CD4-positive, alpha-beta T cell treated with Interleukin-4 for 4 hours (primary cell): ENCODE measurements at places on chromosomes 5 and 9.

- no peak for DNase-seq
These were observed 2.1 kb upstream of the SCAI start for GRCh38 chr9:125145425-125145824.

GRCh38 chr5:65986796-65987195, 60.4 kb downstream of the ERBIN start:
- DNase-seq = no peak

GRCh38 chr5:64853777-64854176, 85.0 kb downstream of the CWC27 start:
- no peak for DNase-seq

DNA sequence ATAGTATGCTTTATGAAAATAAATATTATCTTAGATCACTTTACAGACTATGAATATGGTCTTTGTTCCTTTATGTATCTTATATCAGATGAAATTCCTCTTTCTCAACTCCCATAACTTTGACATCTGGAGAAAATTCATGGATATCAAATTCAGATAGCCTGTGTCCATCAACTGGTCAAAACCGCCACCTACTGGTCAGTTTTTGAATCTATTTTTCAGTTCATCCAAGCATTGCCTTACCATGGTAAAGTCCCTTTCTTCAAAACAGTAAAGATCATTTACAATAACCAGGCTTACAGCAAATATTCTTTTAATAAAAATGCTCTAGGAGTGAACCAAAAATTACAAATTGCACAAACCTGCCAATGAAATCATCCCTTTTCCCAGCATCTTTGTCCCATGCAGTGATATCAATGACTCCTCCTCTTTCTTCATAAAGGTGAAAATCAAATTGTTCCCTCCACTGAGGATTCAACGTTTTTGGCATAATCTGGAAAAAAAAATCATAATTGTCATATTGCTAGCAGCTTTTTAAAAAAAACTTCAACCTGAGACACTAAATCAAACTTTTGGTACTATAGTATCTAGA, 290.5 kb downstream of the SLF1 start:
- DNase-seq = peak; percentile 33

GRCh38 chr5:74056789-74057164, 430.8 kb downstream of the ARHGEF28 start:
- DNase-seq = no peak

DNA sequence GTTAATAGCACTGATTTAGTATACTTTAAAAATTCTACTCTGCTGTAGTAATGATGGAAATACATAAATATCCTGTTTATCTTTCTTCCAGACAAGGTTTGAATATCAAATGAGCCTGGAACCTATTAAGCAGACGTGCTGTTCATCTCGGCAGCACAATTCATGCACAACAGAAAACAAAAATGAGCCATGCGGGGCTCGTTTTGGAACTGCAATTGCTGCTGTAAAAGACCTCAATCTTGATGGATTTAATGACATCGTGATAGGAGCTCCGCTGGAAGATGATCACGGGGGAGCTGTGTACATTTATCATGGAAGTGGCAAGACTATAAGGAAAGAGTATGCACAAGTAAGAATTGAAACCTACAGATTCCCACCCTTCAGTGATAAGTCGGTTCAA, 79.1 kb upstream of the ITGA2 start:
- no peak for DNase-seq

GRCh38 chr9:82930116-82930515, 132.8 kb downstream of the RASEF start:
- no peak for DNase-seq

DNA sequence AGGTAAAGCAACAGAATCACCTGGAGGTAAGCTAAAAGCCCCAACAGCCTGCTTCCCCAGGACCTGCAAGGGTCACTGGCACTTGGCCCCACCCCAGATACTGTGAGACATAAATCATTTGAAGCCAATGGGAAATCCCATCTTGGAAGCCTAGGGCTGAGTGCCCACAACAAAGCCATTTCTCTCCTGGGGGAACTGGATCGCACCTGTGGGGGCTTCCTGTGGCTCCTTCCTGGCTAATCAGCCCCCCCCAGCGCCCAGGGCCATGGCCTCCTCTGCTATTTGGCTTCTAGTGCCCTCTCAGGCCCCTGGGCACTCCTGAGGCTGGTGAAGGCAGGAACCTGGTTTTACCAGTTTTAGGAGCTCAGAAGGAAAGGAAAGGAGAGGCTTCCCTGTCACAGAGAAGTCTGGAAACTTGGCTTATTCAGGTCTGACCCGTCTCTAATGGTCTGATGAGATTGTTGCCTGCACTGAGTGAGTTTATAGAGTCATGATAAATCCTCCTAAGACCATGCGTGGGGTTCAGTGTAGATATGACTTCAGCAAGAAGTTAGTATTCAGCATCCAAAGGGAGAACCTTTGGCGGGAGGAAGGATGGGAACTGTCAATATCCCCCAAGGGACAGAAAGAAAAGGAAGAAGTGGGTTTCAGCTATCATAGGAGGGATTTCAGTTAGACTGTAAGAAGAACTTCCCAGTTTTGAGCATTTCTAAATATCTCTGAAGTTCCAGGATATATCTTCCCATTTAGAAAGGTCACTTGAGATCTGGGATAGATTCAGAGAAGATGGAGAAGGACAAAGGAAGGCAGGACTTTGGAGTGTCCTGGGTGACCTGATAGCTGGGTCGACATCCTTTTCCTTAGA, 1.2 kb downstream of the KCNMB1 start:
- no peak for DNase-seq

DNA sequence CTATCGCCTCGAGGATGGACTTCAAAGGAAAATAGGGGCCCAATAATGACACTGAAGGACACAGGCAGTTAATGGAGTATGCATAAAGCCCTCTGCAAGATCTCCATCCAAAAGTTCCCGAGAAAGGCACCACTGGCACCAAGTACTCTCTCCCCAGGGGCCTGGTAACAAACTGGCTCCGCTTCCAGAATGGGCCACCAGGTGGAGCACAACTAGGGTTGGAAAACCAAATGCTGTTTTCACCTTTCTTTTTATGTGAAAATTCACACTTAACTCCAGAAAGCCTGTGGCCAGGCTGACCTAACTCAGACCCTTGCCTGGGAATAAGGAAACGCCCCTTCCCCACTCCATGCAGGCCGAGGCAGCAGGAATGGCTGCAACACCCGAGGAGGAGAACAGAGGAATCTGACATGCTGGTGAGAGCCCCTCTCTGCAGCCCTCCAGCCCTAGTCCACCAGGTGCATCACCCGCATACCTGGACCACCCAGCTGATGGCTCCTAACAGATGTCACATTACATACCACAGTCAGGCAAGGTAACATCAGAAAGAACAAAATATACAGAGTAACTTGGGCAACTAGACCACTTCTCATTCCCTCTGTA, 42.8 kb downstream of the CAMSAP1 start:
- peak; percentile 53 for DNase-seq

- DNase-seq = no peak
These were observed 599.1 kb upstream of the TYRP1 start for GRCh38 chr9:12094046-12094445.

GRCh38 chr9:99184110-99184474, 37.6 kb downstream of the ALG2 start:
- DNase-seq = no peak

DNA sequence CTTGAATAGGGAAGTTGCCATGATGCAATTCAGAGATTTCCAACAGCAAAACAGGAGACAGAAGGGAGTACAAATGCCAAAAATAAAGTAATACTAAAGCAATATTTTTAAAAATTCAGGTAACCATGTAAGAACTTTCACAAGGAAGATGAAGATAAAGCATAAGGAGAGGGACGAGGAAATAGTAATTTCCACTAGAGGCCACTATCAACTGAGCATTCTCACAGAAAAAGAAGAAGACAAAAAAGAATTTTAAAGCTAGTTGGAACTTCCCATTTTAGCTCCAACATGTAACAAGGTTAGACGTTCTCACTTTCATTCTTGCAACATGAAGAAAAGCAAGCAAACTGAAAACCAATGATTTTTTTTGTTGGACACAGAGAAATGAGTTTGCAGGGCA, 779.9 kb upstream of the CDH6 start:
- DNase-seq = no peak

DNA sequence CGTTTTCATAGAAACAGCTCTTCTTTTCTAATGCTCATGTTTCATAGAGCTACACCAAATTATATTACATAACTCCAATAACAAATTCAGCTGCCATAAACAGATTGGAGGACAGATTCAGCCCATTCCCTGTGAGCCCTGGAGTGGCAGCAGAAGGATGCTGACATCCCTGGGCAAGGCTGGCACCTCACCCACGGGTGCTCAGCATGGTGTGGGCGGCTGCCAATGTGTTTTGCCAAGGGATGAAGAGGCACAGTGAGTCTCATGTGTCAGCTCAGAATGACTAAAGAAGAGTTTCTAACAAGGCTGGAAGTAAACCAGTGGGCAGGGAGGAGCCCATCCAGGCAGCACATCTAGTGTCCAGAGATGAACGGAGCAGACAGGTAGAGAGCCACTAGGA, 127.1 kb upstream of the ICE1 start:
- no peak for DNase-seq

GRCh38 chr9:124789531-124789930, 12.6 kb downstream of the OLFML2A start:
- no peak for DNase-seq

DNA sequence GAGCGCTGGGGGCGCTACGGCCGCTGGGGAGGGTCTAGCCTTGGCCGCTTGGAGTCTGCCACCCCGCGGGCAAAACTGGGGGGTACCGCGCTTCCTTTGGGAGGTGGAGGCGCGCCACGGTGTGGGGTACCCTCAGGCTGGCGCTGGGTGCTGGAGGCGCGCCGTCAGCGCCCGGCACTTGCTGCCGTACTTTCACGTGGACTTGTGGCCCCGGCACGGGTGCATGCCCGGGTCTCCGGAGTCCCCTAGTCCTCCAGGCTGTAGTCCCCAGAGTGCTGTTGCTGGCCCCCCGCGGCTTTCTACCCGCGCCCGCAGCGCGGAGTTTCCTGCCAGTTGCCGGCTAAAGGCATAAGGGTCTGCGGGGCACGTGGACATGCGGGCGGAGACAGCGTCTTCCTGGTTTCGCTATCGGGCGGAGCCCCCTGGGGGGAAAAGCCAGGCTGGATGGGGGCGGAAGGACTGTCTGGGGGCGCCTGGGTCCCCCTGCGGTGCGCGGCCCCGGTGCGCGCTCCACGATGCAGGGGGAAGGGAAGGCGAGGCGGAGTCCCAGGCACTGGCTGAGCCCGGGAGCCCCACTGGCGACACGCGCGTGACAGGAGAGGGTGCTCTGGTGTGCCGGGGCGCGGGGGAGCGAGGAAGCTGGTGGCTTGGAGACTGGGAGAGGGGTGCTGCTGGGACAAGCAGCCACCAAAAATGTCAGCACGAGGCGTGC, 666 bp downstream of the PPARGC1B start:
- DNase-seq = peak; percentile 29

- DNase-seq = no peak
These were observed 88.9 kb upstream of the TRIO start for GRCh38 chr5:14054111-14054854.

DNA sequence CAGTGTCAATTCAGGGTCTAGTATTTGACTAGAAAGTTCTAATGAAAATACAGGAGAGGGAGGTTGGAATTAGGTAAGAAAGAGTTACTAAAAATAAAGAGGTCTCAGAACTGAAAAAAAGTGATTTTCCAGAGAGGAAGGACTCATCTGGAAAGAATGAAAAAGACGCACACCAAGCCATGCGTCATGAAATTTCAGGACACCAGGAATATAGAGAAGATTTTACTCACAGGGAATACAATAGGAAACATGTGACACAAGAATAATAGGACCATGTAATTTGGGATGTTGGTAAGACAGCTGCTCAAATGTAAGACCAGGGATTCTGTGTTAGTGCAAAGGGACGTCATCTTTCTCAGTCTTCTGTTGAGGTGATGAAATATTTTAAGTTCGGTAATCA, 224.7 kb downstream of the GDNF start:
- no peak for DNase-seq

GRCh38 chr9:130847306-130848217, 12.5 kb downstream of the ABL1 start:
- DNase-seq = no peak

DNA sequence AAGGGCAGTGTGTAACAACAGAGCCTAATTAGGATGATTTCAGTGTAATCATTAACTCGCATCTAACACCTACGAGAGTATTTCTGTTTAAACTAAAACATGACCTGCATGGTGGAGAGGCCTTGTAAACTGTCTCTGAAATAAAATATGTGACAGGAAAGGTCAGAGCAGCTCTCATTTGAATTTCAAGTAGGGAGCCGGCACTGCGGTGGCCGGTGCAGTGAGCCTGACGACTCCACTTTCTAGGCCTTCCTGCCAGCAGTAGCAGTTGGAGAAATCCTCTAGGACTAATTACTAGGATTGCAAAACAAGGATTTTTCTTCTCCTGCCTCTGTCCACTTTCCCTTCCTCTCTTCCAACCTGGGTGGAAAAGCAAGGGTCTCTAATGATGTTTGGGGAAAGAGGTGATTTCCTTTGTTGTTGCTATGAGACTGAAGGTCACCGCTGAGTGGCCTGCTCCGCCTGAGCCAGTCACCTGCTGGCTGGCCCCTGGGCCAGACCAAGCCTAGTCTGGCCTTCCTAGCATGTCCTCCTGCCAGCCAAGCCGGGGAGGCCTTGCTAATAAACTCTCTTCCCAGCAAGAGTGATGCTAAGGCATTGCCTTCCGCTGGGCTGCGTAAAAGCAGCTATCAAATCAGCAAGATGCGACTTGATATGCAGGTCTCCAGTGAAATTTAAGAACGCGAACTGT, 245.7 kb downstream of the PSAT1 start:
- no peak for DNase-seq

- DNase-seq = no peak
These were observed 88.6 kb downstream of the ZFAND5 start for GRCh38 chr9:72276429-72276828.

- no peak for DNase-seq
These were observed 34.1 kb downstream of the PLPP7 start for GRCh38 chr9:131323629-131324028.

- no peak for DNase-seq
These were observed 26.0 kb upstream of the SLC2A8 start for GRCh38 chr9:127370672-127371648.

DNA sequence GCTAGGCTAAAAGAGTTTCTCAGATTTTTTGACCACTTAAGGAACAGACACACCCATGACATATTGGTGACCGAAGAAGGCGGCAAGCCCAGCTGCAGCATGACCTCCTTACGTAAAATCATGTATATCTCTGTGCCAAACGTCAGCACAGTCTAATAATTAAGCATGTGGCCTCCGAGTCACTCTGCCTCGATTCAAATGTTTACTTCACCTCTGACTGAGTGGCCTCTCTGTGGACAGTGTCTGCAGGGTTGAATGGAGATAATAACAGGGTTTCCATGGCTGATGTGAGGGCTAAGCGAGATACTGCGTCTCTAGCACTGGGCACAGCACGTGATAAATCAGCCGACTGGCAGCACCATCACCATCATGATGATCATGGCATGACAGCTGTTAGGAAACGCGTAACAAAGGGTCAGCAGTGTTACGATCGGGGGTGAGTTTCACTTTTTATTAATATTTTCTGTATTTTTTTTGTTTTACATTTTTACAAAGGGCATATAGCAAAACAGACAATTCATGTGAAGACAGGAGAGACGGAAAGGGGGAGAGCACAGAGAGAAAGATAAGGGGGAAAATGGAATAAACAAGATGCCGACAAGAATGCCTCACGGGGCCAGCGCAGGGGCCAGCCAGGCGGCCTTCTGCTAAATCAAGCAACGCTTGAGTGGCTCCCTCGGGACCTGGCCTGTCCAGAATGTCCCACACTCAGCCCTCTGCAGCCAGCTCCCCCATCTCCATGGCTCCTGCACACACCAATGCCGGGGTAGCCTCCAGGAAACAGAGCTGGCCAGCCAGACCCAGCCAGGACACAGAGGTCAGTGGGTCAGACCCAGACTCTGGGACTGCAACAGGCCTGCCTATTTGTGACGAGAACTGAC, 60.3 kb downstream of the ADAMTS2 start:
- no peak for DNase-seq

- DNase-seq = peak; percentile 77
These were observed 45.5 kb upstream of the ZNF169 start for GRCh38 chr9:94213511-94214124.
